Activated CD8-positive, alpha-beta T cell treated with anti-CD3 and anti-CD28 coated beads for 36 hours (primary cell): ENCODE measurements at places on chromosomes 12 and 14. TPM values are rescaled to one million over a fixed set of nuclear protein-coding genes. Genes with fewer than 3 reads are reported as not detected.

GRCh38 chr14:86086962-86087361 is 557.0 kb downstream of the FLRT2 start:
- H3K27me3 ChIP-seq = no peaks in the 10 kb centered on the region
- DNase-seq = no peak
- no peak overlapping the region for H3K4me3 ChIP-seq
- peaks cover 5% of the 10 kb centered on the region for H3K4me1 ChIP-seq
- H3K27ac ChIP-seq = no peak overlapping the region

GRCh38 chr12:24909667-24910066 is 39.2 kb downstream of the BCAT1 start:
- H3K27me3 ChIP-seq = peaks cover 5% of the 10 kb centered on the region
- H3K4me3 ChIP-seq = no peak overlapping the region
- H3K36me3 ChIP-seq = no peaks in the 10 kb centered on the region
- H3K4me1 ChIP-seq = no peaks in the 10 kb centered on the region
- DNase-seq = no peak

DNA sequence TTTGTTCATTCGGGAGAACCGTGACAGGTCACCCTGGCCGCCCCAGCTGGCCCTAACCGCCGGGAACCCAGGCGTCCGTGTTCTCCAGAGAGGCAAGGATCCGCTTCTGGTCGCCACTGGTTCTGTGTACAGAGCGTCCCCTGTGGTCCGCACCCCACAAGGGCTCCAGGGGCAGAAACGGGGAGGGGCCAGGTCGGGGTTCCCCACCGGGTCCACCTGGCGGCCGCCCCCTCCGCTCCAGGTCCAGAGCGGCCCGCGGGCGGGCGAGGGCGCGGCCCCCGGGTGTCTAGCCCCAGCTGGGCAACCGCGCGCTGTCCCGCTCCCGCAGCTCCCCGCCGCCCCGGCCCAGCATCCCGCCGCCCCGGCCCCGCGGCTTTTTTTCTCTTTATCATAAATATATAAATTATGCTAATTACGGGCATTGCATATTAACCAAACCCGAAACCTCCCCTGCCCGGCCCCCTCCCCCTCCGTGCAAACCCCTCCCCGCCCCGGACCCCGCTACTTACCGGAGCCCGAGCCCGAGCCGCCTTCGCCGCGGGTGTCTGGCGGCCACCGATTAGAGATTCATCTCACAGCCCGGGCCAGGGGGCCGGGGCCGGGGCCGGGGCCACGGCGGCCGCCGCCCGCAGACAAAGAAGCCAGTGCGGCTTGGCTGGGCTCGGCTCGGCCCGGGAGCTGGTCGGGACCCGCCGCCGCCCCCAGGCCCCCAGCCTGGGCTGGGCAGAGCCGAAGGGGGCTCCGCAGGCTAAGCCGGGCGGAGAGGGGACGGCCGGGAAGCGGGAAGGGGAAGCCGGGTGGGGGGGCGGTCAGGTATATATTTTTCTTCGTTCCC is 512 bp downstream of the POU6F1 start:
- no peaks in the 10 kb centered on the region for H3K27me3 ChIP-seq
- H3K4me3 ChIP-seq = peak overlapping the region; percentile 84
- H3K36me3 ChIP-seq = peaks cover 1% of the 10 kb centered on the region
- DNase-seq = peak; percentile 57
- H3K27ac ChIP-seq = peak overlapping the region; percentile 90
- H3K4me1 ChIP-seq = peaks cover 15% of the 10 kb centered on the region

- peak overlapping the region; percentile 99 for H3K27ac ChIP-seq
- peaks cover 80% of the 10 kb centered on the region for H3K4me1 ChIP-seq
- no peaks in the 10 kb centered on the region for H3K27me3 ChIP-seq
- H3K36me3 ChIP-seq = peaks cover 85% of the 10 kb centered on the region
- peak; percentile 67 for DNase-seq
- peak overlapping the region; percentile 72 for H3K4me3 ChIP-seq
Measured at GRCh38 chr14:100073576-100074430, 8.6 kb downstream of the EVL start.

- H3K27me3 ChIP-seq = no peaks in the 10 kb centered on the region
- H3K4me1 ChIP-seq = peaks cover 24% of the 10 kb centered on the region
- H3K4me3 ChIP-seq = no peak overlapping the region
- peaks cover 40% of the 10 kb centered on the region for H3K36me3 ChIP-seq
- DNase-seq = no peak
- peak overlapping the region; percentile 53 for H3K27ac ChIP-seq
Measured at GRCh38 chr12:115964214-115964613, 313.3 kb downstream of the MED13L start.

GRCh38 chr14:73058922-73059673 is 764 bp downstream of the RBM25 start:
- H3K27me3 ChIP-seq = no peaks in the 10 kb centered on the region
- H3K27ac ChIP-seq = no peak overlapping the region
- H3K4me3 ChIP-seq = no peak overlapping the region
- H3K36me3 ChIP-seq = peaks cover 38% of the 10 kb centered on the region

DNA sequence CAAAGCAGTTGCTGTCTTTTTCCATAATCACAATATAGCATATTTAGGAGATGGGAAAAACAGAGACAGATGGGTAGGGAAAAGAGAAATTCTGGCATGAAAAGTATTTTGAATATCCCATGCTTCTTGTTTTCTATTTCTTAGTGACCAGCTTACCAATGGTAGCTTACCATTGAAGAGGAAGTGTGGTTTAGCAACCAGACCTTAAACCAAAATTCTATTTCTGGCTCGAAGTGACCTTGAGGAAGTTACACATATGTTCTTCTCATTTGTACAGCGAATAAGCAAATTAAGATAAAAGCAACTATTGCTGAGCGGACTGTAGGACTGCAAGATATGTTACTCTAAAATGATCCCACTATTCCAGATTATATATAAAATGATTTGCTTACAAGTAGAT is 82.9 kb downstream of the FGD4 start:
- H3K4me3 ChIP-seq = no peak overlapping the region
- no peaks in the 10 kb centered on the region for H3K4me1 ChIP-seq
- no peaks in the 10 kb centered on the region for H3K36me3 ChIP-seq

DNA sequence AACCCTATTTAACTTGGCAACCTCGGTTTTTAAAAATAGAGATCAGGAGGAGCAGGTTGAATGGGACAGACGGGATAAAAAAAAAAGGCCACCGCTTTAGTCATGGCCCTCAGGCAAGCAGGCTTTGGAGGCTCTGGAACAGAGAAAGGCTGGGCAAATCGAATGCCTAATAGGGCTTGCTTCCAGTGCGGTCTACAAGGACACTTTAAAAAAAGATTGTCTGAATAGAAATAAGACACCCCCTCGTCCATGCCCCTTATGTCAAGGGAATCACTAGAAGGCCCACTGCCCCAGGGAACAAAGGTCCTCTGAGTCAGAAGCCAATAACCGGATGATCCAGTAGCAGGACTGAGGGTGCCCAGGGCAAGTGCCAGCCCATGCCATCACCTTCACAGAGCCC is 265.8 kb downstream of the CPNE8 start:
- no peaks in the 10 kb centered on the region for H3K4me1 ChIP-seq
- no peak overlapping the region for H3K27ac ChIP-seq
- DNase-seq = no peak
- H3K36me3 ChIP-seq = no peaks in the 10 kb centered on the region
- H3K4me3 ChIP-seq = no peak overlapping the region

- H3K27ac ChIP-seq = peak overlapping the region; percentile 31
- peaks cover 6% of the 10 kb centered on the region for H3K36me3 ChIP-seq
- no peak overlapping the region for H3K4me3 ChIP-seq
- peaks cover 2% of the 10 kb centered on the region for H3K27me3 ChIP-seq
- peak; percentile 92 for DNase-seq
Measured at GRCh38 chr12:56193025-56193578, 3.8 kb upstream of the SMARCC2 start.

- H3K27ac ChIP-seq = peak overlapping the region; percentile 73
- peaks cover 45% of the 10 kb centered on the region for H3K36me3 ChIP-seq
- DNase-seq = peak; percentile 40
- peaks cover 44% of the 10 kb centered on the region for H3K4me1 ChIP-seq
- no peak overlapping the region for H3K4me3 ChIP-seq
- no peaks in the 10 kb centered on the region for H3K27me3 ChIP-seq
Measured at GRCh38 chr12:50986966-50987737, 34.8 kb downstream of the HIGD1C start.

- H3K27me3 ChIP-seq = no peaks in the 10 kb centered on the region
- H3K27ac ChIP-seq = peak overlapping the region; percentile 94
- peaks cover 95% of the 10 kb centered on the region for H3K36me3 ChIP-seq
- H3K4me1 ChIP-seq = peaks cover 84% of the 10 kb centered on the region
- peak; percentile 31 for DNase-seq
Measured at GRCh38 chr14:22534547-22534946, 54.5 kb downstream of the DAD1 start.

GRCh38 chr12:102167821-102168604 is 29.6 kb downstream of the PMCH start:
- peak overlapping the region; percentile 58 for H3K27ac ChIP-seq
- DNase-seq = no peak
- H3K27me3 ChIP-seq = no peaks in the 10 kb centered on the region
- peaks cover 11% of the 10 kb centered on the region for H3K4me1 ChIP-seq

- H3K4me3 ChIP-seq = no peak overlapping the region
- no peaks in the 10 kb centered on the region for H3K4me1 ChIP-seq
- H3K36me3 ChIP-seq = peaks cover 2% of the 10 kb centered on the region
- no peak overlapping the region for H3K27ac ChIP-seq
- H3K27me3 ChIP-seq = no peaks in the 10 kb centered on the region
Measured at GRCh38 chr12:39780411-39780912, 160.9 kb upstream of the ABCD2 start.

DNA sequence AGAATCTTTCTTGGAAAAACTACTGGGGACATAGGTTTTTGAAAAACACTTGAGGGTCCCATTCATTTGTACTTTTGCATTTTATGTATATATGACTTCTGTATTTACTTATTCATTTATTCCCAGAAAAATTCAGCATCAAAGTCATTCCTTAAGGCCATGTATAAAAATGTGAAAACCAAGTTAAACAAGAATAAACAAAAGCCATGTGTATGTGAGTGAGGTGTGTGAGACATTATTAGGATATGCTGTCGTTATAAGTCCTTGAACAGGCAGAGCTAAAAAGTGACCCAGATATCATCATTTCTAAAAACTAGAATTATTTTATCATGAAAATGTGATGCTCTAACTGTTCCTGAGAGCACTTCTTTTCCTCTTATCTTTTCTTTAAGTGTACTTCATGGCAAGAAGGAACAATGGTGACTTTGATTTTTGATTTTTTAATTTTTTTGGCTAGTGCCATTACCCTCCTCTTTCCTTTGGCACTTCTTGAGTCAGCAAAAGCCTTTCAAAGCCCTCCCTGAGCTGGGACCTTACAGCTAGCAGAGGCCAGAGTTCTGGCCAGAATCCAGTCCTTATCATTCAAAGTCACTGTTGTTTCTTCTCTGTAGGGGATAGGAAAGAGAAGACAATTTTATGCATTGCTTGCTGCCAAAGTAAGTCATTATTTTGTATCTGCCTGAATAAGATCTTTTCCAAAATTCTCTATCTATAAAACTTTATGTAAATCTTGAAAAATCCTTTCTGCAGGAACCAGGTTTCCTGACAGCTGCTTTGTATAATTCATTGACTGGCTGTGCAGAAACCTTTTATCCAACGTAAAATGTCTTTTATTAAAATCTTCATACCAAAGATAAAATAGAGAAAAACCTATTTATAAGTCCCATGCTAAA is 419.7 kb upstream of the PRICKLE1 start:
- no peaks in the 10 kb centered on the region for H3K27me3 ChIP-seq
- H3K4me1 ChIP-seq = no peaks in the 10 kb centered on the region
- DNase-seq = no peak
- H3K27ac ChIP-seq = no peak overlapping the region
- no peaks in the 10 kb centered on the region for H3K36me3 ChIP-seq

- H3K27me3 ChIP-seq = no peaks in the 10 kb centered on the region
- peak overlapping the region; percentile 73 for H3K27ac ChIP-seq
- DNase-seq = peak; percentile 60
- peaks cover 13% of the 10 kb centered on the region for H3K4me1 ChIP-seq
- no peaks in the 10 kb centered on the region for H3K36me3 ChIP-seq
- H3K4me3 ChIP-seq = peak overlapping the region; percentile 62
Measured at GRCh38 chr14:99287269-99287942, 15.4 kb upstream of the BCL11B start.

GRCh38 chr12:7709969-7710675 is 1.1 kb upstream of the DPPA3 start:
- no peaks in the 10 kb centered on the region for H3K36me3 ChIP-seq
- H3K27me3 ChIP-seq = no peaks in the 10 kb centered on the region
- no peak overlapping the region for H3K27ac ChIP-seq
- DNase-seq = no peak

GRCh38 chr12:40172879-40173278 is 51.9 kb upstream of the LRRK2 start:
- H3K4me3 ChIP-seq = no peak overlapping the region
- peaks cover 6% of the 10 kb centered on the region for H3K27me3 ChIP-seq
- no peak overlapping the region for H3K27ac ChIP-seq
- H3K36me3 ChIP-seq = no peaks in the 10 kb centered on the region
- no peak for DNase-seq

SOS2 gene
- total RNA-seq = 14.7 TPM

EIF2S3B gene
- total RNA-seq = 3.3 TPM

SLC2A14 gene
- total RNA-seq = 0.29 TPM

ARHGEF25 gene
- 1.1 TPM for total RNA-seq

ERP27 gene
- total RNA-seq = 2.3 TPM

COL2A1 gene
- total RNA-seq = 0.34 TPM

KRT74 gene
- total RNA-seq = not detected
